Peyer's patch (tissue), 4 donors: ENCODE measurements at places on chromosomes 2 and 18. TPM values are rescaled to one million over a fixed set of nuclear protein-coding genes. Genes with fewer than 3 reads are reported as not detected.

Gene CYBRD1
- total RNA-seq = 705 TPM

Gene C2orf15
- not detected for total RNA-seq

Gene PPP1R1C
- total RNA-seq = not detected

Gene CRYGC
- not detected for total RNA-seq

Gene ALPP
- total RNA-seq = not detected

Gene MYO5B
- total RNA-seq = 213 TPM

Gene GREB1
- total RNA-seq = 1.7 TPM

DNA sequence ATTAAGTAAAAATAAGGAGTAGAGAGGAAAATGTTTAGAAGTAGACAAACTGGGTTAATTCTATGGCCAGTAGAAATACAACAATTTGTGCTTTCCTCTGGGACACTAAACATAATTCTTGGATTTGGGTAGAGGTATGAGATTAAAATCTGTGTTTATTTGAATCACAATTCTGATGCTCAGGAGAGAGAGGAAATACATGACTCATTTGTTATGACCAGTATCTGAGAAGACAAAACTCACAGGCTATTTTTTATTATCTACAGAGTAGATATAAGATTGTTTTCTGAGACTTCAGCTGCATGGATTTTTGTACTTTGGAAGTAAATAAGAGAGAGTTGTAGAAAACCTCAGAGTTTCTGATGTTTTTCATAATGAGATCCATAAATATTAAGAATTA lies 315.7 kb upstream of the CWC22 start:
- no peak for DNase-seq

DNA sequence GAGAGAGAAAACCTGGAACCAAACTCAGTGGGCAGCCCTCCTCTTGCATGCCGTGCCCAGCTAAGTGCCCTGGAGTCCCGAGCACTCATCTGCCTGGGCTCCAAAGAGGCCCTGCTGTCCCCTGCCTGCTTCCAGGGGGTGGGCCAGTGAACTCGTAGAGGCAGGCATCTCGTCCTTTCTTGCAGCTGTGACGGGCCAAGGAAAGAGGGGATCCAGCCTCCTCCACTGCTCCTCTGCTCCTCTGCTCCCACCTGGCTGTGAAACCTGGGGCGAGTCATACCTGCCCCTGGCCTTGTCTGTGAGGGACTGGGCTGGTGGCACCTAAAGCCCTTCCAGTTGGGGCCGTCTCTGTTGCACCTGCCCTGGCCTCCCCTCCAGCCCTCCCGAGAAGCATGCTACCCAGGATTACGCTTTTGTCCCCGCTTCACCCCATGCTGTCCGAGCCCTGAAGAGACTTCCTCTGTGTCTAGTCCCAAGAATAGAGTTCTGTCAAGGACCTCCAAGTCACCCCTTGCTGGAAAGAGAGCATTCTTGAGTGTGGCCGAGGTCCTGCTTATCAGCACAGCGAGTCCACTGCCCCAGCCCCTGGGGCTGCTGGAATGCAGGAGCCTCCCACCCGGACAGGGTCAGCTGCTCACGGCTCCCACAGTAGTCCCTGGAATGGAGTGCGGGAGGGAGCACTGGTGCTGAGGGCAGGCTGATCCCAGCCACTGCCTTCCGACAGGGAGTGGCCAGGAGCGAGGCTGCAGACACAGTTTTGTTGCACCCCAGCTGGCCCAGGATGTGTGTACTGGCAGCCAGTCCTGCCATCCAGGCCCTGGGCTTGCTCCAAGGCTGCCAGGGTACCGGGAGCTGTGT lies 14.3 kb downstream of the KCNK3 start:
- DNase-seq = no peak

GRCh38 chr2:179938026-179938425 lies 69.1 kb downstream of the CWC22 start:
- DNase-seq = no peak

DNA sequence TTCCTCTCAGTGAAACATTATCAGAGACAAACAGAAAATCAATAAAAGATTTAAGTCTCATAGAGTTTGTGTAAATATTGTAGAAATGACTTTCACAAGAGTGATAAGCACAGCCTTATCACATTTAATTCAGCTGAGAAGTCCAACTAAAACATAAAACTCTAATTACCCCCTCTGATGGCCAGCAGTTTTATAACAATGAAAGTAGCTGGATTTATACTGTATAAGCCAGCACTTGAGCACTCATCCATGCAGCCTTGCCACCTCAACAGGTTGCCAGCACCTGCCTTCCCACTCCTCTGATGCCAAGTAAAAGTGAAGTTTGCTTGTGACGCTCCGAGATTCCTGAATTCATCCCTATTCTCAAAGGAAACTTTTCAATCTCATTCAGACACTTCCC lies 103.0 kb upstream of the STK39 start:
- DNase-seq = no peak

DNA sequence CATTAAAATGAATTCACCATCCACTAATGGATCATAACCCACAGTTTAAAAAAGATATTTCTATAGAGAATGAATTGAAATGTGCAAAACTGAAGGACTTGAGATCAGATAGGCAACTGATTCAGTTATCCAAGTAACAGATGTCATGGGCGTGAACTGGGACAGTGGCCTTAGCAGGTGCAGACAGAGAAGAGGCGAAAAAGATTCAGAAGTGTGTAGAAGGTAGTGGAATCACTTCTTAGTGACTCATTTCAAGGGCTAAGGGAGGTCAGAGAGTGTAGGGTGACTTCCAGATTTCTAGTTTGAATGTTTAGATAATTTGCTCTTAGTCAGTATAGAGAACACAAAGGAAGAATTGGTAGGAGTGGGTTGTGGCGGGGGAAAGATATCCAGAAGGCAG lies 79.7 kb downstream of the EHBP1 start:
- DNase-seq = no peak

DNA sequence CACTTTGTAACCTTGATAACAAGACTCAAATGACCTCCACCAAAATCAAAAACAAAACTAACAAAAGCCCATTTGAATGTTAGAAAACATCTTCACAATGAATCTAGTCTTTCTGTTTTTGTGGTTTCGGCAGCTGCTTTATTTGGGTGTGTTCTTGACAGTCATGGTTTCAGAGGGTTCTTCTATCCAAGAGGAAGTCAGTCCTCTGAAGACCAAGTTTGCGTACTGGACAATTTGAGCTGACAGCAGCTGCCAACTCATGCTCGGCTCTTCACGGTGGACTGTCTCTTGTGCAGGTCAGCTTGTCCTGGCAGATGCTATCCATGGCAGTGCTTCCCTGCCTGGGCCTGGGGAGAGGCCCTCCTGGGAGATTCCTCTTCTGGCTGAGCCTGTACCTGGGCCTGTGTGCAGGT lies 91.0 kb downstream of the TMEM17 start:
- DNase-seq = no peak

- DNase-seq = no peak
Observed at GRCh38 chr2:225566798-225567197, 167.3 kb downstream of the NYAP2 start.
